ENCODE measurements at places on chromosomes 13 and 19. TPM values are rescaled to one million over a fixed set of nuclear protein-coding genes. Genes with fewer than 3 reads are reported as not detected.
A peak's percentile ranks its signal among the peaks of the same experiment; 100 is the strongest.

The DIRAS1 gene
- 2.0 TPM for polyA plus RNA-seq

The ZNF302 gene
- polyA plus RNA-seq: 20.2 TPM

The CBY2 gene
- not detected for polyA plus RNA-seq

The ZNF177 gene
- 7.6 TPM for polyA plus RNA-seq

The CRX gene
- polyA plus RNA-seq: 0.15 TPM

The ZNF700 gene
- polyA plus RNA-seq: 5.6 TPM

The ZNF649 gene
- polyA plus RNA-seq: 8.6 TPM

The C19orf67 gene
- not detected for polyA plus RNA-seq

The ATXN8OS gene
- polyA plus RNA-seq: not detected

The CRTC1 gene
- 4.8 TPM for polyA plus RNA-seq

The F10 gene
- polyA plus RNA-seq: 143 TPM

The RASIP1 gene
- 3.6 TPM for polyA plus RNA-seq

The ZNF69 gene
- polyA plus RNA-seq: 13.7 TPM

GRCh38 chr13:110756219-110756631, 42.7 kb downstream of the ING1 start:
- no peak for DNase-seq

DNA sequence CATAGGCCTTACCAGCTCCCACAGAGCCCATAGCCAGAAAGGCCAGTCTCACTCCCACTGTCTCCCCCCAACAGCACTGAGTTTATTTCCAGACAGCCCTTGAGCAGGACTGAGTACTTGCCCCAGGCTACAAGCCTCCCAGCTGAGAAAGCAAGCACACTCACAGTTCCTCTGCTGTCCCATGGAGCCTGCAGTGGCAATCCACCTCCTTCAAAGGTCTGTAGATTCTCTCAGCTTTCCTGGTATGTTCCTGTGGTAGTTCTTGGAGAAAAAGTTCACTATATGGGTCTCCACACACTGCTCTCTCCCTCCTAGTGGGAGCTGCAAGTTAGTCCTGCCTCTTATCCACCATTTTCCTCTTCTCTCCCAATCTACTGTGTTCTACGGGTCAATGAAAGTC, 728.7 kb downstream of the DIAPH3 start:
- no peak for DNase-seq

DNA sequence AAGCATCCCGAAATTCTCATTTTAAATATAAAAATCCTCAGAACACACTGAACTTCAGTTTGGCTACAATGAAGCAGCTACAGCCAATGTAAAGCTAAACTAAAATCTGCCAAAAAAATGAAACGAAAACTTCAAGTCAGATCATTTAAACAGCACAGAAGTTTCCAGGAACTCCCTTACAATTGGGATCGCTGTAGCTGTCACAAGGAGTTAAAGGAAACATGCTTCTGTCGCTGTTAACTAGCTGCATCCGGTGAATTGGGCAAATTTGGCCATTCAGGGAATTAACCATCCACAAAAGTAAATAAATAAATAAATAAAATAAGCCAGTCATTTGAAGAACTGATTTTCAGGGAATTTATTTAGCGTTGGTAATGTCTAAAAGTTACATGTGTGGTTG, 77.0 kb upstream of the PEG3 start:
- DNase-seq: no peak

- DNase-seq: no peak
Observed at GRCh38 chr13:88656751-88657150, 985.6 kb downstream of the SLITRK5 start.

- DNase-seq: peak; percentile 74
Observed at GRCh38 chr19:52748336-52748950, 13.6 kb upstream of the ZNF611 start.

- DNase-seq: peak; percentile 91
Observed at GRCh38 chr19:7595466-7596133, at the start of gene CAMSAP3. Gene CAMSAP3, plus strand, starts transcription at chr19:7595863. Its CDS starts 140 bp downstream, at chr19:7596003.

- no peak for DNase-seq
Observed at GRCh38 chr19:52211203-52211602, 21.4 kb downstream of the PPP2R1A start.

GRCh38 chr13:65461590-65461989, 1768.5 kb downstream of the PCDH9 start:
- DNase-seq: no peak

DNA sequence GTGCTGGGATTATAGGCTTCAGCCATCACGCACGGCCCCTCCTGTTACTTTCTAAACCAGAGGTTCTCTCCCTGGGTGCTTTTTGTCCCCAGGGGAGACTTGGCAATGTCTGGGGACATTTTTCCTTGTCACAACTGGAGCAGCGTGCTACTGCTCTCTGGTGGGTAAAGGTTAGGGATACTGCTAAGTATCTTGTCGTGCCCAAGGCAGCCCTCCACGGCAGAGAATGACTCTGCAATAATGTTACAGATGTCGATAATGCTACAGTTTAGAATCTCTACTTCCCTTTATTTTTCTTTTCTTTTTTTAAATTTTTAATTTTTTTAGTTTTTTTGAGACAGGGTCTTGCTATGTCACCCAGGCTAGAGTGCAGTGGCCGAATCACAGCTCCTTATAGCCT, 38.0 kb downstream of the ADGRE1 start:
- no peak for DNase-seq

GRCh38 chr19:17778251-17778967, 16.5 kb upstream of the B3GNT3 start:
- DNase-seq: peak; percentile 67

DNA sequence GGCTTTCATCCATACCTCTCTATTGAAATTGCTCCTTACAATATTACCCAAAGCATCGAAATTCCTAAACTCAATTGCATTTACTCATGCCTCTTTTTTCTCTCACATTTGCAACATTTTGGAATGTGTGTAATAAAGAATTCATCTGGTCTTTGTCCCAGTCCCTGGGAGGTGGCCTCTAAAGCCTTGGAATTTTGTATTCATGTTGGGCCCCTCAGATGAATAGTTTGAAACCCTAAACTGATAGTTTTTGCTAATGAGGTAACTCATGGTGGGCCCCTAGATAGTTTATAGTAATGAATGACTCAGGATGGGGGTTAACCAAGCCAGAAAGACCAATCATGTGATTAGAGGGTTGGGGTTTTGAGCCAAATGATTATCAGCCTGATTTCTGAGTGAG, 490.4 kb downstream of the DIAPH3 start:
- no peak for DNase-seq

DNA sequence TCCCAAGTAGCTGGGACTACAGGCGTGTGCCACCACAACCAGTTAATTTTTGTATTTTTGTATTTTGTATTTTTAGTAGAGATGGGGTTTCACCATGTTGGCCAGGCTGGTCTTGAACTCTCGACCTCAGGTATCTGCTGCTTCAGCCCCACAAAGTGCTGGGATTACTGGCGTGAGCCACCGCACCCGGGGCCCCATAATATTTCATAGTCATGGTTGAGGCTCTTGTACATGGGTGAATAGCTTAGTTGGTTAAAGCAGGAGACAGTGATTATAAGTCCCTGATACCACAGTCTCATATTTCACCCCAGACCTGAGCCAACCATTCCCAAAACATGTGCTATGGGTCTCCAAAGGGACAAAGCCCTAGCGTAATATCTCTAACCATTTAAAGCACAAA, 26.1 kb downstream of the MBNL2 start:
- no peak for DNase-seq

GRCh38 chr13:106210324-106210723, 325.1 kb downstream of the EFNB2 start:
- DNase-seq: peak; percentile 32

DNA sequence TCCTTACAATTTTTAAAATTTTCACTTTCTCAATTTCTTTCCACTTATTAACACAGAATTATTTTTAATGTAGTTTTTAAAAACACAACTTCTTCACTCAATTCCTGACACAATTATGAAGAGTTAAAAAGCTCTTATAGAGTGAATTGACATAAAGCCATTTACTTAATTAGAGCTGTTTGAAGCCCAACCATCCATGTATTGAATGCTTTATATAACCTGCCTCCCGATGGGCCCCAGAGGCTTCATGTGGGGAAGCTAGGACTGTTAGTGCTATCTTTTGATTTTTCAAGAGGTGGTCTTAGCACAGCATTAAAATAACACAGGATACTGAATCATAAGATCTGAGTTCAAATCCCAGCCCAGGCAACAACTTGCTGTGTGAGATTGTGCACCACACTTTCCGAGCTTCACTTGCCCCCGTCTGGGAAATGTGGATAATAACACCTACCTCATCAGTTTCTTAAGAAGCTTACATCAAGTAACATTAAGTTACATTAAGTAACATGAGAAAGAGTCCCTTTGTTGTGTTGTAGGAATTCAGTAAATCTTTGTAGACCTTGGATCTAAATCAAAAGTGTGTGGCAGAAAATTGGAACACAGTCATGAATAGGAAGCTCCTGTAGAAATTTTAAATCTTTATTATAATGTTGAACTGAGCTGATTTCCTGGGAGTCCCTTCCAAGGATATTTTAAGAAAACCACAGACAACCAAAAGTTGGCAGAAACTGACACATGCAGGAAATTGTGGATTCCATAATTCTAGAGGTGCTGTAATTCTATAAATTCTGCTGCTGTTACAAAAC, 5.5 kb upstream of the ENOX1 start:
- no peak for DNase-seq

DNA sequence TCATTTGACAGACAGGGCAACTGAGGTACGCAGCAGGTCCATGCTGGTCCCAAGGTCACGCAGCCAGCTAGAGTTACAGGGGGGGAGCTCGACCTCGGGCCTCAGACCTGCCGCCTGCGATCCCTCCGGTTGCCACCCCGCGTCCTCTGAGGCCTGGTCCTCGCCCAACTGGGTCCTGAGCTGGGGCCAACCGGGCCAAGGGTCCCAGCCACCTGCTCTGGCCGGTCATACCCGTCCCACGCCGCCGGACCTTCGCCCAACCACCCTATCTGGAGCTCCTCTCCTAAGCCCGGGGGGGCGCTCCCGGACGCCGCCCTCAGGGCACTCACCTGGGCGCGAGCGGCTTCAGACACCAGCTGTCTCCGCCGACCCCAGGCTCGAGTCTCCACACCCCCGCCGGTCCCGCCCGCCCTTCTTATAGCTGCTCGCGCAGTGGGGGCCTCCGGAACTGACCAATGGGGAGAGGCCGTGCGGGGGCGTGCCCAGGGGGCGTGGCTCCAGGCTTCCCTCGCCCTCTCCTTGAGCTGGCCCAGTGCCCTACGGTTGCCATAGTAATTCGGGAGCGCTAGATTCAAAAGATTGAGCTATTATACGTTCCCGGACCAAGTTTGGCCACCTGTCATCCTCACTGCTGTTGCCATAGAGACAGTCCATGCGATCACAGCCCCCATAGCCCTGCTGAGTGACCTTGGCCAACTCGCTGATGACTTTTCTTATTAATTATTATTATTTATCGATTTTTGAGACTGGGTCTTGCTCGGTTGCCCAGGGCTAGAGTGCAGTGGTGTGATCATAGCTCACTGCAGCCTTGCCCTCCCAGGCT, at the start of gene PLIN5:
TSS of gene PLIN5 (minus strand) at position 389 of the 823 bp plus-strand sequence. CDS start 1,150 bp downstream, outside the sequence.
- DNase-seq: peak; percentile 85

DNA sequence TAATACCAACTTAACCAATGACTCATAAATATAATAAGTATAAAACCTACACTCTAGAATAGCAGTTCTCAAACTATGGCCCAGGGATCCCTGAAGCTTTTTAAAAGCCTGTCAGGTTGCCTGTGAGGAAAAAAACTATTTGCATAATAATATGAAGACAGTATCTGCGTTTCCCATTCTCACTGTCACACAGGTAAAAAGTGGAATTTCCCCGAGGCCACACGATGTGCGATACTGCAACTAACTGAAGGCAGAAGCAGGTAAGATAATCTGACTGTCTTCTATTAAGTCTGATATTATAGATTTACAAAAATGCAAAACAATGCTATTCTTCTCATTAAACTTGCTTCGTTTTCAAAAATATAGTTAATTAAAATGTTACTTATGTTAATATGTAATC, 52.5 kb upstream of the EEF1AKMT1 start:
- DNase-seq: no peak

GRCh38 chr13:65679240-65679639, 1550.9 kb downstream of the PCDH9 start:
- DNase-seq: no peak

- DNase-seq: no peak
Observed at GRCh38 chr13:80441968-80442367, 101.0 kb upstream of the SPRY2 start.

- DNase-seq: no peak
Observed at GRCh38 chr13:100523411-100523810, 65.2 kb downstream of the GGACT start.

- DNase-seq: no peak
Observed at GRCh38 chr13:69485991-69486592, 621.5 kb upstream of the ATXN8OS start.

GRCh38 chr13:102779436-102780159, 6.0 kb upstream of the TEX30 start:
- DNase-seq: no peak

- no peak for DNase-seq
Observed at GRCh38 chr13:84413016-84413415, 530.7 kb upstream of the SLITRK1 start.

DNA sequence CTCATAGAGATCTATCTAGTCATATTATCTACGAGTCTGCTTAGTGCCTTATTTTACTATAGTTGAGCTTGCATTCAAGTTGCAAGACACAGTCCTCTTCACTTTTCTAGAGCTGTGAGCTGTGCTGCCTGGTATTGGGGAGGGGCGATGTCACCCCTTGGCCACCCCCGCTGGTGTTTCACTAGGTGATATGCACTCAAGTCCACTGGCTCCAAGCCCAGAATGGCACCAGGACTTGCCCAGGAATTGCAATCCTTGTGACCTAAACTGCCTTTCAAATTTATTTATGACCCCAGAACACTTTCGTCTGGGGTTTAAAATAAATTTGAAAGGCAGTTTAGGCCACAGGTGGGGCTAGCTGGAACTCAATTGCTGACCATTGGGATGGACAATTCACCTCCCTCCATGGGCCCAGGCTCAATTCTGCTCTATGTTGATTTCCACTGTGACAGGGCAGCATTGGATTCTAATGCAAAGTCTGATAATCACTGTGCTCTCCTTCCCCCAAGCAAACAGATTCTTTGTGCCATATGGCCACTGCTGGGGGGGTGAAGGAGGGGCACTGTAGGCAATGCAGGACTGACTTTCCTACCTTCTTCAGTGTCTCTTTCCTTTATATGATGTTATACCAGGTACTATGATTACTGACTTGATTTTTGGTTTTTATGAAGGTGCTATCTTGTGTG, 1244.2 kb upstream of the MIR17HG start:
- DNase-seq: no peak

DNA sequence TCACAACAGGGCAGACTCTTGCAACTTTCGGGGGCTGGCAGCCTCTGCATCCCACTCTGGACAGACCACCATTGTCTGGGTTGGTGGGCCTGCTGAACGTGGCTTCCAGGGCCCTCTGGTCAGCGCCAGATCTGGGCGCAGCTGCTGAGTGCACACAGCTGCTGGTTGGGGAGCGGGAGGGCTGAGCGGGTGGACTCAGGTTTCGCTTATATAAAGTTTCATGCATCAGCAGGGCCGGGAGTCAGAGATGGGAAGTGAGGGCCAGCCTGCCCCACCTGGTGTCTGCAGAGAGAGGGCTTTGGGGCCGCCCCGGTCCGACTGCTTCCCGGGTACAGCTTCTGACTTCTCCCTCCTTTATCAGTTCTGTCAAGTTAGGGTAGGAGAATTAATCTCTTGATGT, 6.9 kb downstream of the ARHGEF7 start:
- no peak for DNase-seq

GRCh38 chr13:38421590-38422560, 72.2 kb downstream of the UFM1 start:
- DNase-seq: no peak

GRCh38 chr19:11196406-11197287, 698 bp downstream of the KANK2 start:
- DNase-seq: peak; percentile 72

Measured in hepatocyte (in vitro differentiated cells).